ENCODE measurements at places on chromosomes 6 and 20.
A peak's percentile ranks its signal among the peaks of the same experiment; 100 is the strongest.

DNA sequence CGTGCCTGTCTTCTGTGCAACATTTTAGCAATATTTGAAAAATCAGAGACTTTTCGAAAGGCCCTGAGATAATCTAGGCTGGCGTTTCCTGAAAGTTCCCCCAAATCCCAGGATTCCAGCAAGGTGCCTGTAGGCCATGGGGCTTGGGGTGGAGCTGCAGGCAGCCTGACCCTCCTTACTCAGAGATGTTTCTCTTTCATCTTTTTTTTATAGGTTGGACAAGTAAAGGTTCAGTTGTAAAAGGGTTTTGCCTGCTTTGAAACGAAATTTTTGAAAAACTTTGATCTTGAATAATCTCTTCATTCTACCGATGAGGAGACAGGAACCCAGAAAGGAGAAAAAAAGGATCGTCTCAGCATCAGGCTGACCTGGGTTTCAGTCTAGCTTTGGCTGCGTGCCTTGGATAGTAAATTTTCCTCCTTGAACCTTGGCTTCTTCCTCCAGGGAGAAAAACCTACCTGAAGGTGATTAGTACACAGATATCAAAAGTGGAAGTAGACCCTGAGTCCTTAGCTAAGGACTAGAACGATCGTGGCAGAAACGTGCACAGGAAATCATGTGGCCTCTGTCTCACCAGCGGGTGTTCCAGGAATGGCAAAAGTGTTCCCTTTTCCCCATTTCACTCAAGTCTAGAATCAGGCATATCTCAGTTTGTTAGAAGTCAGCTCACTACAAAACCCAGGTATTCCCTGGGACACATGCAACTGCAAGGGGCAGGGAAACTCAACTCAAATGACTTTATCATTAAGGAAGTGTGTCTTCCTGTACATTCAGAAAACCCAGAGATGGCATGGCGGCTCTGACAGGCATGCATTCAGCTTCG is 128.2 kb upstream of the PTPN1 start:
- no peak for DNase-seq

GRCh38 chr6:40166963-40167362 is 232.7 kb upstream of the MOCS1 start:
- DNase-seq: no peak

DNA sequence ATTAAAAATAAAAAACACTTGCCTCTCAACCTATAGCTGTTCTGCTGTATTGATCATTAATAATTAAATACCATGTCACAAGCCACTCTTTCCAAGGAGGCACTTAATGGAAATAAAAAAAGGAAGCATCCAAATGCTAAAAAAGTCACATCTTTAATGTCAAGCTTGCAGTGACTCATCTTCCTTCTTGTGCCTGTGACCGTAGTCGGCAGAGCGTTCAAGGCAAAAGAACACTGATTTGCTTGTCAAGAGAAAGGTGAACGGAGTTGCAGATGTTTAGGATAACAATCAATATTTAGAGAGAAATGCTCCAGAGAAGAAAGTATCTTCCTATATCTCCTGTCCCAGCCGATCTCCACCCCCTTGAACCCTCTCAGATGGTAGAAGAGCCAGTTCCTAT is 341.0 kb upstream of the OPRM1 start:
- DNase-seq: peak; percentile 29

- DNase-seq: no peak
These were observed 157.6 kb downstream of the NFATC2 start for GRCh38 chr20:51384875-51385274.

DNA sequence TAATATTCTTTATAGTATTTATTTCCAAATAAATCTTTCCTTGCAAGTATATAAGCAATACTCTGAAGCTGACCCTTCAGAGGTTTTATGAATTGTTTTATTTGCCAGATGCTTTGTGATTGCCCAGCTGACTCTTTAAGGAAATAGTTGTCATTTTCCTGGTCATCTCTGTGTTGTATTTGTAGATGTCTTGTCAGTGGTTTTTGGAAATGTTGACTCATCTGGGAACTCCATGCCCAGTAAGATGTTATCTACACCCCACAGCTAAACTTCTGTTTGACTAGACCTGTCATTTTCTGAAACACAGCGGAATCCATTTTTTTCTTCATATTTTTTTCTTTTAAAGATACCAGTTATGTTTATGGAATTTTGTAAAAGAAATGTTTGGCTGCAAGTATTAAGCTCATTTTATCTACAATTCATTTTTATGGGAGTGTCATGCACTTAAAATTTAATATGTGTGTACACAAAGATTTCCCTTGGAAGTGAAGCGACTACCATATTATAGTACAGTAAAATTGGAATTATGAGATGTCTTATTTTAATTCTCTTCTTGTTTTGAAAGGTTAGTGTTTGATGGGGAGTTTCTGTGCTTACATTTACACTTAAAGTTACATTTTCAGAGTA is 491.0 kb downstream of the NKAIN2 start:
- no peak for DNase-seq

GRCh38 chr20:2299301-2299700 is 3.5 kb downstream of the TGM3 start:
- no peak for DNase-seq

DNA sequence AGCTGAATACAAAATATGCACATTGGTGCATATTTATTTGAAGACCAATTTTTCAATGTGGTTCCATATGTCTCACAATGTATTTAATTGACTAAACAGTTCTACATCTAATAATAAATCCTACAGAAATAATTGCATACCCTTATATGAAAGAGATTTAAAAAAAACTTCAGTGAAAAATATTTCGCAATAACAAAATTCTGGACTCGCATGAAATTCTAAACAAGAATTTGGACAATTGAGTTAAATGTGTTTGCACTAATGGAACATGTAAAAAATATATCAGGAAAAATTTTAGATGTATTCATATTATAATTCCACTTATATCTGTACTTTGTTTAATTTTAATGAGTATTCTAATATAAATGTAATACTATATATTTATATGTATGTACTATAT is 1003.1 kb downstream of the EYS start:
- DNase-seq: no peak

DNA sequence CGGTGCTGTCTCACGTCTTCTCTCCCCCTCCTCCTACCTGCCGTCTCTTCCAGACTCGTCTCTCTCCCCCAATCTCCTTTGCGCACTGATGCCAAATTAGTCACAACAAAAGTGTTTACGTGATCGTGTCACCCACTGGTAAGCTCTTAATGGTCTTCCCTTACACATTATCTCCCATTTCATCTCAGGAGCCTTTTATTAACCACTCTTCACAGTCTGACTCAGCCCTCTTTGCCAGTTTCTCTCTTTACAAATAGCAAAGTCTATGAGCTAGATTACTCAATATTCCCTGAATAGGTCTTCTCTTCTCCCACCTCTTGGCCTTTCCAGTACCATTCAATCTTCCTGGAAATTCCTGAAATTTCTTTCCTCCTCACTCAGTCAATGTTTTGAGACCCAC is 247.0 kb downstream of the ESR1 start:
- DNase-seq: no peak

DNA sequence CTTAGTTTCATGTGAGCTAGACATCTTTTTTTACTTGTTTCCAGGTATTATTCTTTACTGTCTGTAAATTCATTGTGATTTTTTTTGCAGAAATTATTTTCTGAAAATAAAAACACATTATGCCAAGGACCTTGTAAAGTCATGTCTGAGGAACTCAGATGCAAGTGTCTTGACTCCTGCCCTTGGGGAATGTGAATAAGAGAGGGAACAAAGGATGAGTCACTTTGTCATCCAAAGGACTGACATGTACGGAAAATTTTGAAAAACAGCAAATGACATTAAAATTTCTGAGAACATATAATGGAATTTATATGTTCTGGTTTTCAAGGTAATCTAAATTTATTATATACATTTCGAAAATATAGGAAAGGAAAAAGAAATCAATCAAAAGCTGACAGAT is 660.4 kb downstream of the CD109 start:
- no peak for DNase-seq

GRCh38 chr20:38790200-38791053 is 15.1 kb upstream of the PPP1R16B start:
- DNase-seq: no peak

GRCh38 chr20:20173254-20173653 is 120.9 kb downstream of the CFAP61 start:
- peak; percentile 7 for DNase-seq

- no peak for DNase-seq
These were observed 8.9 kb upstream of the ARMH2 start for GRCh38 chr6:24807584-24807983.

GRCh38 chr6:7224731-7225130 is 88.3 kb downstream of the SSR1 start:
- no peak for DNase-seq

GRCh38 chr6:88124925-88125557 is 41.1 kb downstream of the CNR1 start:
- DNase-seq: no peak

DNA sequence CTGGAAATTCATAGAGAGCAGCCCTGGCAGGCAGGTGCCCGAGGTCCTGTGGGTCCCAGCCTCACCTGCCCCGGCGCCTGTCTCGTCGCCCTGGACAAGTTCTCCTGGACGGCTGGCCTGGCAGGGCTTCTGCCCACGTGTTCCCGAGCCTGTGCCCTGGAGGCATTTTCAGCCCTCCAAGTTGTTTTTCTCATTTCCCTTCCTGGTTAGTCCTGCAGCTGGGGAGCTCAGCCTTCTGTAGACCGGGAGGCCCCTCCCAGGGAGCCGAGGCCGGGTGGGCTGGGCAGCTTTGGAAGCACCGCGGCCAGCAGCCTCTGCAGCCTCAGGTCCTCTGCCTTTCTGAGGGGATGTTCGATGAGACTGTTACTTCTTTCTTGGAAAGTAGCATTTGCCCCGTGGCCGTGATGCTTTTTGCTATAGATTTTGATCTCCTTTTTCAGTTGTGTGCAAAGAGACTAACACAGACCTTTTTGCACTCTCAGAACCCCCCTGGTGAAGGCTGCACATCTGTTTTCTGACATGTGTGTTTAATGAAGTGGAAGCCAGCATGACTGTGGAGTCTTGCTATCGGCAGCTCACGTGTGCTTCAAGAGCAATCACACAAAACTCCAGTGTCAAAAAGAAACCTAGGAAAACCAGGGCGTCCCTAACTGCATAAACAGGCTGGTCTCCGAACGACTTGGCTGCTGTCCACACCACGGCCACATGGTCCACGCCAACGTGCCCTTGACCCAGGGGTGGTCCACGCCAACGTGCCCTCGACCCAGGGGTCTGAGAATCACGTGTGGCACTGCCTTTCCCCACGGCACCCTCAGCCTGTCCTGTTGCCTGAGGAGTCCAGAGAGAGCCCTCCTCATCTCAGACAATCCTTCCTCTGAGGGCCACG is 207.5 kb downstream of the SMOC2 start:
- DNase-seq: no peak

- DNase-seq: no peak
These were observed 173.5 kb downstream of the DLL1 start for GRCh38 chr6:170117111-170117972.

- DNase-seq: peak; percentile 13
These were observed 746 bp downstream of the NUP153 start for GRCh38 chr6:17705778-17706579.

- peak; percentile 57 for DNase-seq
These were observed 82.9 kb upstream of the MPC1 start for GRCh38 chr6:166465671-166466087.

GRCh38 chr6:44185953-44186634 is 27.5 kb downstream of the CAPN11 start:
- no peak for DNase-seq

GRCh38 chr20:10309326-10309725 is 90.7 kb downstream of the SNAP25 start:
- no peak for DNase-seq

GRCh38 chr6:34513646-34514045 is 42.5 kb downstream of the SPDEF start:
- DNase-seq: no peak

DNA sequence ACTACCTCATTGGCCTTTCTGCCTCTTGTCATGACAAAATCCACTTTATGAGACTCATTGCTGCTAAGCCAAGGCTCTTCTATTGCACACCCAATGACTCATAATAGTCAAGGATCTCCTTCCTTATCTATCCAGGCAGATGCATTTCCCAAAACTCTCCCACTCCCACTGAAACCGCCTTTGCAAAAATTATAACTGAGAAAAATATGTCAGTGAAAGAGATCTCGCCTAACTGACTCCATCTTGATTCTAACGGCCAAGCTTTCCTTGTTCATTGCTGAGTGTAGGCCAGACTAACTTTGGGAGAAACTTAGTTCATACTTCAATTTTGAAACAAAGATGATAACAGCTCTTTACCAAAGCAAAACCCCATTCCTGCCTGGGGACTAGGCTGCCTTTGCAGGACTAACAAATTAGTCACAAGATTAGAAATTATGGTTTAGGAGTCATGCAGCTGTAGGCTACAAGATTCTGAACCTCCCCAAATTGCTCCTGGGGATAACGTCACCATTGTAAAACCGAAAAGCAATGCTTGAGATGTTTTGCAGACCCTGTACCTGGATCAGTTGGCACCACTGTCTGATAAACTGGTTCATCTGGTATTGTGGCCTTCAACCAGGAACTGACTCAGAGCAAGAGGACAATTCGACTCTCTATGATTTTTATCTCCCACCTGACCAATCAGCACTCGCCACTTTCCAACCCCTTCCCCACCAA is 47.1 kb downstream of the HAO1 start:
- DNase-seq: no peak

DNA sequence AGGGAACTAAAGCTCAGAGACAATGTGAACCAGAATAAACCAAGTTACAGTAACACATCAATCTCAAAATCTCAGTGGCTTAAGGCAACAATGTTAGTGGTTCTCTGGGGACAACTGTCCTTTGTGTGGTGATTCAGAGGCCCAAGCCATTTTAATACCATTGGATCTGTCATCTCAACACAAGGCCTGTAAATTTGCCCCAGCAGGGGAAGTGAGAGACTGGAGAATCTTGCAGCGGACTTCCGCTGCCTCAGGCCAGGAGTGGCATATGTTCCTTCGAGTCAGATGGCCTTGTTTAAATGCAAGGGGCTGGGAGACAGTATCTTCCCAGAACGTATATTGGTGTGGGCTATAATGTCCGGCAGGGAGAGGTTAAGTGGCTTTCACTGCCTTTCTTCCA is 126.0 kb downstream of the CD83 start:
- no peak for DNase-seq

GRCh38 chr6:149235130-149235561 is 82.4 kb upstream of the TAB2 start:
- DNase-seq: no peak

GRCh38 chr6:68328156-68328555 is 306.9 kb upstream of the ADGRB3 start:
- DNase-seq: no peak

- no peak for DNase-seq
These were observed 53.5 kb downstream of the TRPC4AP start for GRCh38 chr20:35039146-35039545.

DNA sequence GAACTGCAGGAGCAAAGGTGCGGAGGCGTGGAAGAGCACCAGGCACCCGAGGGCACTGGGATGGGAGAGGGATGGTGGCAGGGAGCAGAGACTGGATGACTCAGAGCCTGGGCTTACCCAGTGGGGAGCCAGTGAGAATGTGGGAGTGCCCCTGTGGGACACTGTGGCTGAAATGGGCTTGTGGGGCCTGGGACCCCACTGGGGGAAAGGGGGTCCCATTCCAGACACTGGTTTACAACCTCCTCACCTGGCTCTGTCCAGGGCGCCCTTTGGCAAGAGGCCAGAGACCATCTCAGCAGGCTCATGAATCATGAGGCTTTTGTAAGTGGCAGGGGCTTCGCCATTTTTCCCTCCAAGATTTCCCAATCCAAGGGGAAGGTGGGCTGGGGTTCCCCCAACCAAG is 124.0 kb upstream of the MAFB start:
- DNase-seq: no peak

- DNase-seq: peak; percentile 92
These were observed at the start of the genes PLAGL2 and POFUT1 for GRCh38 chr20:32207626-32208498. PLAGL2 (minus strand) TSS chr20:32207743; CDS start chr20:32202178, 5,565 bp downstream. POFUT1 (plus strand) TSS chr20:32207880; CDS start chr20:32207942, 62 bp downstream.

- no peak for DNase-seq
These were observed 65.6 kb upstream of the PHACTR2 start for GRCh38 chr6:143612186-143612585.

Measured in putamen (tissue), 1 donor.